Ureter (tissue), 1 donor: ENCODE measurements at places on chromosomes 16 and 17. TPM values are rescaled to one million over a fixed set of nuclear protein-coding genes. Genes with fewer than 3 reads are reported as not detected.

DNA sequence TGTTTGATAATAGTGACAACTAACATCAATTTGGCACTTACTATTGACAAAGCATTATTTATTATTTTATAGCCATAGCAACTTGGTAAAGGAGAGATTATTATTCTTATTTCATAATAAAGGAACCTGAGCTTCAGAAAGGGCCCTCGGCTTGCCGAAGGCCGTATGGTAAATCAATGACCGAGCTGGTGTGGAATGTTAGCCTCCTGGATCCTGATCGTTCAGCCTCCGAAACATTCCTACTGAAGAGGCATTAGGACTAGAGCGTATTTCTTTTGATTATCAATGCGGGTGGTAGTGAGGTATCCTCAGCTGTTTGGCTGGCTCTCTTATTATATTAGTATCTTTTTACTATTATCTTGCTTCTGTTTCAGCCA is 199.3 kb upstream of the TBX2 start:
- DNase-seq = no peak

DNA sequence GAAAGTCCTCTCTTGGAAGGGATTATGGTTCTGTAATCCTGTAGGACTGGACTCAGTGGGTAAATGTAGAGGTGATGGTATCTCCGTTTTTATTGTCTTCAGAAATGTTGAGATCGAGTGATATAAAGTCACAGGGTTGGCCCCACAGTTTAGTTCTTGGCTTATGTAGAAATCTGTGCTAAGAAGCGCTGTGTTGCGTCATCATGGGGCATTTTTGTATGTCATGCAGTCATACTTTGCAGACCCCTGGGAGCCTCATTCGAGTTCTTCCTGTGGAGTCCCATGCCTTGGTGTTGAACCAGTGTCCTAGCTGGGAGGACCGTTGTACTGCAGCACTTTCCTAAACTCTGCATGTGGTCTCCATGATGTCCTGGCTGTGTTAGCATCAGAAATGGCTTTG is 619.7 kb downstream of the MAF start:
- no peak for DNase-seq

DNA sequence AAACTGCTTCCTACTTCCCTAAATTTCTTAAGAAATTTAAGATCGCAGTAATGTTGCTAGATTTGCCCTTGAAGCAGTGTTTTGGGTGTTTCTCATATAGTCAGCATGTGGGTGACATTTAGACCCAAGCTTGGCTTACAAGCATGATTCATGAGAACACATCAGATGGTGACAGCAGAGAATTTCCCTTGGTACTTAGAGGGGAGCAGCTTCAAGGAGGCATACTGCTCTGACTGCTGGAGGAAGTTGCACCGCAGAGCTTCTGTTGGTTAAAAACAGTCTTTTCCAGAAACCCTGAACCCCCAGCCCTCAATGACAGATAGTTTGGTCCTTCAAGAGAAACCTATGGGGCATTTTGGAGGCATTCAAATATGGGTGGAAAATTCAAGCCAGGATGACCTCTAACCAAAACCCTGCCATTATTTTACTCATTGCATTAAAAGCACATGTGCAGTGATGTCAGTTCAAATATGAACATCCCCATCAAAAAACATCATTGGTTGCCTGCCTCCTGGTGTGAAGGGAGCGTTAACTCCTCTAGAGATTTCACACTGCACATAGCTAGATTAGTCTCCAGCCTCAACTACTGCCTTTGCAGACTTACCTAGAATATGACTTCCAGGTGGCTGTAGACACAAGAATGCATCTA is 201.5 kb upstream of the CACNG5 start:
- no peak for DNase-seq

DNA sequence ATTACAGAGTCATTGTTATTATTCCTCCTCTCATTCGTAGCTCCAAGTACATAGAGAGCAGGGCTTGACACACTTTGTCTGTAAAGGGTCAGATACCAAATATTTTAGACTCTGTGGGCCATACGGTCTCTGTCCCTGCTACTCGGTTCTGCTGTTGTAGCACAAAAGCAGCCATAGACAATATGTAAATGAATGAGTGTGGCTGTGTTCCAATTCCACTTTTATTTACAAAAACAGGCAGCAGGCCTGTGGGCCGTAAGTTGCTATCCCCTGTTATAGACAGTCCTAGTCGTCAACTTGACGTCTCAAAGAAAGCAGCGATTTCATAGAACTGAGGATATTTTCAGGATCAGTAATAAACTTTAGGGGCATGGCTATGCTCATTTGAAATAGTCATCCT is 161.6 kb downstream of the MSI2 start:
- DNase-seq = no peak

DNA sequence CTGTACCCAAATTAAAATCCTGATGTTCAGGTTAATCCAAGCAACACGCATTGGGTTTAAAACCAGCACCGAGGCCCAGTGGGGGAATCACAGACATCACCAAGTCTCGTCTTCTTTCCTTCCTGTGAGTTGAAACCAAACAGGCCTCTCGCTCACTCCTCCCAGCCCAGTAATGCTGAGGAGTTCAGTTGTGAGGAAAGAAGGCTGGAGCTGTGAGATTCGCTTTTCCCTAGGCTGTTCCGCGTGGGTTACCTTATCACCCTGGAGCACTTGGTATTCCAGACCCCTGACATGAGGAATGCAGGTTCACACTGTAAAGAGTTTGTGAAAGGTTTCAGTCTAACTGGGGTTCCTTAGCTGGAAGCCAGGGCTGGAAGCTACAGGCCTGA is 20.8 kb downstream of the CIBAR2 start:
- DNase-seq = no peak

- no peak for DNase-seq
Observed at GRCh38 chr16:85259115-85259831, 147.0 kb upstream of the CIBAR2 start.

GRCh38 chr17:71628306-71628705 is 492.5 kb upstream of the SOX9 start:
- no peak for DNase-seq

GRCh38 chr16:9138731-9139501 is 47.5 kb downstream of the HAPSTR1 start:
- peak; percentile 70 for DNase-seq

DNA sequence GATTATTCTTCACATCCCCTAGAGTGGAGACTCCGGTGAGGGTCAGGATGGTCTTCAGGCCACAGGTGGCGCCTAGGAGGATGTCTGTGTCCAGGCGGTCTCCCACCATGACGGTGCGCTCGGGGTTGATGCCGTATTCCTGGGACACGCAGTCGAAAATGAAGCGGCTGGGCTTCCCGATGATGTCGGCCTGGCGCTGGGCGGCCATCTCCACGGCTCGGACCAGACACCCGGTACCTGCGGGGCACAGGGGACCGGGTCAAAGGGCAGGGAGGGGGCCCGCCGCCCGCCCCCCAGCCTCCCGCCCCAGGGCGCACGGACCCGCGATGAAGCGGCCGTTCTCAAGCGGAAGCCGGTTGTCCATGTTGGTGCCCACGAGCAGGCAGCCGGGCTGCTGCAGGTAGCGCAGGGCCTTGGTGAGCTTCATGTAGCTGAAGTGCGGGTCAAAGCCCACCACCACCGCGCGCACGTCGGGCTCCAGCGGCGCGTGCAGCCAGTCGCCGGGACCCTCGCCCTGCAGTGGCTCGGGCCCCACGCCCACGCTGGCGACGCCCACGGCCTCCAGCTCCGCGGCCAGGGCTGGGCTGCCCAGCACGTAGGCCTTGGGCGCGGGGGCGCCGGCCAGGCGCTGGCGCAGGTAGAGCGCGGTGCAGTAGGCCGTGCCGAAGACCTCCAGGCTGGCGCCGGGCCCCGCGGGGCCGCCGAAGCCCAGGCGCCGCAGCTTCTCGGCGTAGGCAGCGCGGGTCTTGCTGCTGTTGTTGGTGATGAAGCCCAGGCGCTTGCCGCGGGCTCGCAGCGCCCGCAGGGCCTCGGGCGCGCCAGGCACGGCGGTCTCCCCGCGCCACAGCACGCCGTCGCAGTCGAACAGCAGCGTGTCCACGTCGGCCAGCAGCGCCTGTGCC is 572 bp downstream of the PGP start:
- DNase-seq = no peak

DNA sequence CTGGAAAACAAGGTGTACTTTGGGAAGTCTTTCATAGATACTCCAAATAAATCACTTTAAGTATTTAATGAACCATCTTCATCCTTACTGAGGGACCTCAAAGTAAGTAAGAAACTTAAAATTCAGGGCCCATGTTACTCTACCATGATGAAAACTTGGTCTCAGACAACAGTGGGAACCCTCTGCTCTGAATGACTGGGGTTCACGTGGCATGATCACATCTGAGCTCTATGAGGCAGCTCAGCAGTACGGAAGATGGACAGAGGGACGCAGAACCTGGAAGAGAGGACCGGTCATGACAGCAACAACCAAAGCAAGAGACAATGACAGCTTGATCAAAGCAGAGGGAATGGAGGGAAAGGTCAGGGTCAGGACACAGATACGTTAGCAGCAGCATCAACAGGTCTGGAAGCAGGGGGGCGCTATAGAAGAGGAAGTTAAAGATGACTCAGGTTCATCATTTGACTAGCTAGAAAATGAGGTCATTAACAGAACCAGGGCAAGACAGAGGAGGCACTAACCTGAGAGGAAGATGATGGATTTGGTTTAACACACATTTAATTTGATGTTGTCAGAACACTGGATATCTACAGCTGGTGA is 9.5 kb downstream of the XPO6 start:
- no peak for DNase-seq

DNA sequence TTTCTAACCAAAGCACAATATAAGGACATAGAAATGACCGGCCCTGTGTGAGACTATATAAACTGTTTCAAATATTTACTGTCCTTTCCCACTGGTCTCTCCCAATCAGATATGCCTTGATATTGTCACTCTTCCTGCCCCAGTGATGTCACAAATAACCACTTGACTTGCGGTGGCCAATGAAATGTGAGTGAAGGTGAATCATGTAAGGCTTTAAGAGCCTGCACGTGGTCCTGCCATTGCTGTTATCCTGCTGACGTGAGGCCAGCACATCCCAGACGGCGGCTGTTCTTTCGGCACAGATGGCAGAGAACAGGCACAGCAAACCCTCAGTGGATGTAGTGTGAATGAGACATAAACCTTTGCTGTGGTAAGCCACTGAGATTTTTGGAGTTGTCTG is 5.4 kb upstream of the KLHL11 start:
- DNase-seq = no peak

TMEM98 gene
- 41.9 TPM for total RNA-seq

TBC1D16 gene
- 37.0 TPM for total RNA-seq

ADAM11 gene
- 2.2 TPM for total RNA-seq

WNT9B gene
- 1.1 TPM for total RNA-seq

PRR35 gene
- total RNA-seq = not detected

ACADVL gene
- total RNA-seq = 855 TPM

ODAD4 gene
- 0.75 TPM for total RNA-seq
